Activated CD4-positive, alpha-beta T cell treated with anti-CD3 and anti-CD28 coated beads, Interleukin-2, amount 50 U/mL, for 24 hours (primary cell): ENCODE measurements at places on chromosomes 12 and 14.

- DNase-seq = no peak
These were observed 59.5 kb upstream of the IGF1 start for GRCh38 chr12:102539651-102540553.

- DNase-seq = no peak
These were observed 2.8 kb upstream of the MARK3 start for GRCh38 chr14:103382376-103382775.

DNA sequence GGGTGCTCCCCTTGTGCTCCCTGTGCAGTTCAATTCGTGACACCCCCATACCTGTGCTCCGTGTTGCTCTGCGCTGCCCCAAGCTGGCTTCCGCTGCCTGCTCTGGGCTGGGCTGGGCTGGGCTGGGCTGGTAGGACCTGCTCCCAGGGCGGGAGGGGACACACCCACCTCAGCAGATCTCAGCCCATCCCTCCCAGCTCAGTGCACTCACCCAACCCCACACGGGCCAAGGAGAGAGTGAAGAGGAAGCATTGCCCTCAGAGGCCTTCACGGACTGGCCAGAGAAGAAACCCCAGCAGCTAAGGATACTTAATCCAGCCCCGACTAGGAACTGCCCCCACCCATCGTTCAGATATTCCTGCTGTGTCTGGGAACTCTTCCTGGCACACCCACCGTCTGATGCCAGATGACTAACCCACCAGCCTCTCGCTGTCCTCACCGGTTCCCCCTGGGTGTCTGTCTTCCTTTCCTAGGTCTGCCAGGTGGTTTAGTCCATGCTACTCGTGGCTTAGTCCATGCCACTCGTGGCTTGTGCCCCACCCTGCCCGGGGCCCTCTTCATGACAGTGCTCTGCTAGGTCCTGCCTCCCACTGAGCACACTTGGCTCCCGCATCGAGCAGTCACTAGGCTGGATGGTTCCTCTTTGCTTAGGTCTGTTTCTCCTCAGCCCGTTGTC is at the start of gene LPAR5:
TSS of gene LPAR5 (minus strand) at position 104 of the 676 bp plus-strand sequence. CDS start 14,711 bp downstream, outside the sequence.
- DNase-seq = no peak

DNA sequence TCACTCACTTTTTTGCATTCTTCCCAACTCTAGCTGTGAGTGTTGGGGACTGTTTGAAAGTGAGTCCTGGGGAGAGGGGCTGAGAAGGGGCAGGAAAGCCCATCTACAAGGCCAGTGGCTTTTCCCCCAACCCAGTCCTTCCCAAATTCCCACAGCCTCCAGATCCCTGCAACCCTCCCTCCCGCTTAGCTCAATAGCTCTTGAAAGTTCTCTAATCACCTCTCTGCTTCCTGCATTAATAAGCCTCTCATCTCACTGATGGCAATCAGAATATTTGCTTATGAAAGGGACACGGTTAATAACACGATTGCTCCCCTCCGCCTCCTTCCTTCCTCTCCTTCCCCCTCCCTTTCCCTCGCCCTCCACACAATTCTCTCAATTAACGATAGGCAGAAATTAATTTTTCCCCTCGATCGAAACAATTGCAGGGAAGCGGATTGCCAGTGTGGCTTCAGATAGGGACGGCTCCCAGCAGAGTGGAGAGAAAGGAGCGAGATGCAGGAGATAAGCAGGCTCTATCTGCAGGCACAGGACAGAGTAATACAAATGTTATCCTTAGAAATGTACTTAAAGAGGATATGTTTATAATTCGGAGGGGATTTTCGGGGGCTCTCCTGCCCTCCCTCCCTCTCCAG is 15.1 kb upstream of the GPATCH2L start:
- DNase-seq = no peak

DNA sequence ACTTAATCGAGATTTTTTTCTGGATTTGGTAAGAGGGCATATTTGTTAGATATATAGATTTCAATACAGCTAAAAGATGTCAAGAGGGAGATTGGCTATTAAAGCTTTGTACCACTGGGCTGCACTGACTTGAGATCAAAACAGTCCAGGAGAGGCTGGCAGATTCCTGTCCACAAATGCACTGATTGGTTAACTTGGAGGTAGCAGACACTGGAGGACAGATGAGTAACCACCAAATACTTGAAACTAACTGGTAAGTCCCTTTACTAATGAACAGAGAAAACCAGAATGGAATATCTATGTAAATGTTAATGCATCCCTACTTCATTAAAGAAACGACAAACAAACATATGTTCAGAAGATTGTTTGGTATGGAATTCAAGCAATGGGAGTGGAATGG is 416.6 kb downstream of the LRIG3 start:
- no peak for DNase-seq

DNA sequence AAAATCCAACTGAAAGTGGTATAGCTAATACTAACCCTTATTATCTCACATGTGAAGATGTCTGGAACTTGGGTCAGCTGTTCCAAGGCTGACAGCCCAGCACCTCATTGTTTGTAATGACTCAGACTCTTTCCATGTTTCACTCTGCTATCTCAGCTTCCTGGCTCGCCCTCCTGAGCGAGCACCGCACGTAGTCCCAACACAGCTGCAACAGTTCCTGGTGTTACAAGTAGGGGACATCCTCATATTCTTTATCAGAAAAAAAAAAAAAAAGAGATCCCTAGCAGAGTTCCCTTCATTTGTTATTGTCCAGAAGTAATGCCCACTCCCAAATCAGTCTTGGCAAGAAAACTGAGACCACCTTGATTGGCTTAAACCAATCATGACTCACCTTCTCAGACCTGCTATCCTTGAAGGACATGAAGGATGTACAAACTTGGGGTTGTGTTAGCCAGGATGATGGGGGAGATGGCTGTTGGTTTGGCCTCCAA is 92.5 kb downstream of the ADCK1 start:
- DNase-seq = no peak

GRCh38 chr12:111149299-111149698 is 219.6 kb downstream of the PHETA1 start:
- DNase-seq = no peak
